ENCODE measurements at places on chromosomes 1 and 21.

DNA sequence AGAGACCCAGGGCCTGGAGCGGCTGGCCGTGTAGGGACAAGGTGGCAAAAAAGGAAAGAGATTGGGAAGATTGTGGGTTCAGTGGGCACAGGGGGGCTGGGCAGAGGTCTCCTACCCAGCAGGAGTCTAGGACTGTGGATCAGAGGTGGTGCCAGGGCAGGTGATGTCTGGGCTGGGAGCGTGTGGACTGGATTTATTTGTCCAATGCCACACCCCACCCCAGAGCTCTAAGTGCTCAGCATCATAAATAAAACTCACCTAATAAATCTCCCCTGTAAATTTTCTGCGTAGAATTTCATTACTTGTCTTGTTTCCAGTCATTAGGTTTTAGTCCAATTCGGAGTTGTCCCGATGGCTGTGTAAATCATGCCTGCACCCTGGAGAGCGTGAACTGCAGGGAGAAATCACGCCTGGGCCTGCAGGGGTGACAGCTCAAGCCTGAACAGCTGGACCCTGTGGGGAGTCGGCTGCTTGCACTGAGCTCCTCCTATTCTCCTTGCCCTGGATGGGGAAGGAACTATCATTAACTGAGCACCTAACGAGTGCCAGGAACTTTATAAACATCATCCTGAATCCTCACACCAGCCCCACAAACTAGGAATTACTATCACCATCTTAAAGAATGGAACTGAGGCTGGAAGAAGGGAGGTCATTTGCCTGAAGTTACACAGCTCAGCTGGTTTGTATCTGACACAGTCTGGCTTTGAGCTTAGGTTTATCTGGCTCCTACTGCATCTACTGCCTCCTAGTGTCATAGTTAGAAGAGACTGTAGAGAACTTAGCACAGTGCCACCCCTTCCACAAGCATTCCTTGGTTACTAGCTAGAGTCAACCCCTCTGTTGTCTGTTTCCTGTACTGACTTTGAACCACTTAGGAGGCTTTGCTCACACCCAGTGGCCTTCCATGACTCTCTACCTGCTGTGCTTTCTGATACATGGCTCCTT, 25.0 kb upstream of the POU3F1 start:
- DNase-seq: no peak

DNA sequence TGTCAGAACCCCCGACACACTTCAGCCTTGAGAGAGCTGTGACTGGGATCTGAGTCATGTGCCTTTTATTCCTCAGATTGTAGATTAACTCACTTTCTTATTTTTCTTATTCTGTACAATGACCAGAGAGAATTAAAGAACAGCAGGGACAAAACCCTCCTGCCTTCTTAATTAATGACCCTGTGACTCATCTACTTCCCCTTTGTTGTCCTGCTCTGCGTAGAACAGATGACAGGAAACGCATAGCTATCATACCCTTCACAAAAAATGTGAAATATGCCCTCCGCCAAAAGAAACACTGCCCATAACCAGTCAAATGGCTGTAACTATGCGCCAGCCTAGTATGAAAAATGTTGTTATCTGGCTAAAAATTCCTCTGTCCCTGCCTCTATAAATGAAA, 9.1 kb upstream of the PADI2 start:
- DNase-seq: no peak

- no peak for DNase-seq
These were observed 13.5 kb upstream of the ENO1 start for GRCh38 chr1:8892026-8892425.

- no peak for DNase-seq
These were observed 393.7 kb upstream of the ST6GALNAC5 start for GRCh38 chr1:76473591-76473990.

DNA sequence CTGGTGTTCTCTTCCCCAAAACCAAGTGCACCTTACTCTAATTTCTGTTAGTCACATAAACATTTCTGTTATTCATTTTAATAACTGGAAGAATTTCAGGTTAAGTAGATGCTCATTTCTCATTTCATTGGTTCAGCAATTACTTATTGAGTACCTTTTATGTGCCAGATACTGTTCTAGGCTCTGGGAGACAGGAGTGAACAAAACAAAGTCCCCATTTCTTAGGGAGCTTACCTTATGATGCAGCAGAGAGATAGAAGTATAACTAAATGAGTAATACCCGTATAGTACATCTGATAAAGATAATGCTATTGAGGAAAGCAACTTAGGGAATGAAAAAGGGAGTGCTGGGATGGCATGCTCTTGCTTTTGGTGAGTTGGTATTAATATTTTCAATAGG, 33.7 kb downstream of the LRRC8C start:
- no peak for DNase-seq

DNA sequence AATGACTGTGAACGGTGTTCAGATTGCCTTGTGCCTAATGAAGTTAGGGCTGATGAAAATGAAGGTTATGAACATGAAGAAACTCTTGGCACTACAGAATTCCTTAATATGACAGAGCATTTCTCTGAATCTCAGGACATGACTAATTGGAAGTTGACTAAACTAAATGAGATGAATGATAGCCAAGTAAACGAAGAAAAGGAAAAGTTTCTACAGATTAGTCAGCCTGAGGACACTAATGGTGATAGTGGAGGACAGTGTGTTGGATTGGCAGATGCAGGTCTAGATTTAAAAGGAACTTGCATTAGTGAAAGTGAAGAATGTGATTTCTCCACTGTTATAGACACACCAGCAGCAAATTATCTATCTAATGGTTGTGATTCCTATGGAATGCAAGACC, 96.6 kb downstream of the ZFYVE9 start:
- DNase-seq: no peak

- no peak for DNase-seq
These were observed 14.1 kb downstream of the COP1 start for GRCh38 chr1:176193023-176193422.

DNA sequence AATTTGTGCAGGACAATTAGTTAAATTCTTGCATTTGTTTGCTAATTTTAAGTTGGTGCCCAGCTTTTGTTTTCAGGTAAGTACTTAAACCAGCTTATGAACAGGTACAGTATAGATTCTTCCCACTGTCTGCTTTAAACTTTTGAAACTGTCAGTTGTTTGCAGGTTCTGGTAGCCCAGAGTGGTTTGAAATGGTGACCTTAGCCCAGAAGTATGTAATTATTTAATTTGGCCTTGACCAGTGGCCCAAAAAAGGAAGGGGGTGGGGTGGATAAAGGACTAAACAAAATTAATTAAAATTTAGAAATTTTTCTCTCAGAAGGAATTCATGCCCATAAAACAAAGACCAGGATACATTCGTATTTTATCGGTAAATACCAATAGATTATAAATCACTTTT, 69.0 kb downstream of the PTBP2 start:
- DNase-seq: no peak

DNA sequence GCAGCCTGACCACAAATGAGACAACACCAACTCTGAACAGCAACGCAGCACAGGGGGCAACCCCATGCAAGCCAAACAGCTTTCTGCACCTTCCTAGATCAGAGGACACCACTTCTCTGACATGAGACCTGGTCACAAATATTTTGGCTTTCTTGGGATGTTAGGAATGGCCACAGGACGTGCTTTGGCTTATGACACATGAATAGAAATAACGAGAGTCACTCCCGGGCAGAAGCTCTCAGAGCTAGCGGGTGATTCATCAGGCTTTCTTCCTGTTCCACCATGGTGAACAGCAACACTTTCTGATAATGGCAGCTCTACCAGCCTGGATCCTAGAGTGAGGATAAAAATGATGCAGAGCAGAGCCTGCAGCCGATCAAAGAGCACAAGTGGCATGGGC, 39.4 kb downstream of the PAFAH2 start:
- no peak for DNase-seq

DNA sequence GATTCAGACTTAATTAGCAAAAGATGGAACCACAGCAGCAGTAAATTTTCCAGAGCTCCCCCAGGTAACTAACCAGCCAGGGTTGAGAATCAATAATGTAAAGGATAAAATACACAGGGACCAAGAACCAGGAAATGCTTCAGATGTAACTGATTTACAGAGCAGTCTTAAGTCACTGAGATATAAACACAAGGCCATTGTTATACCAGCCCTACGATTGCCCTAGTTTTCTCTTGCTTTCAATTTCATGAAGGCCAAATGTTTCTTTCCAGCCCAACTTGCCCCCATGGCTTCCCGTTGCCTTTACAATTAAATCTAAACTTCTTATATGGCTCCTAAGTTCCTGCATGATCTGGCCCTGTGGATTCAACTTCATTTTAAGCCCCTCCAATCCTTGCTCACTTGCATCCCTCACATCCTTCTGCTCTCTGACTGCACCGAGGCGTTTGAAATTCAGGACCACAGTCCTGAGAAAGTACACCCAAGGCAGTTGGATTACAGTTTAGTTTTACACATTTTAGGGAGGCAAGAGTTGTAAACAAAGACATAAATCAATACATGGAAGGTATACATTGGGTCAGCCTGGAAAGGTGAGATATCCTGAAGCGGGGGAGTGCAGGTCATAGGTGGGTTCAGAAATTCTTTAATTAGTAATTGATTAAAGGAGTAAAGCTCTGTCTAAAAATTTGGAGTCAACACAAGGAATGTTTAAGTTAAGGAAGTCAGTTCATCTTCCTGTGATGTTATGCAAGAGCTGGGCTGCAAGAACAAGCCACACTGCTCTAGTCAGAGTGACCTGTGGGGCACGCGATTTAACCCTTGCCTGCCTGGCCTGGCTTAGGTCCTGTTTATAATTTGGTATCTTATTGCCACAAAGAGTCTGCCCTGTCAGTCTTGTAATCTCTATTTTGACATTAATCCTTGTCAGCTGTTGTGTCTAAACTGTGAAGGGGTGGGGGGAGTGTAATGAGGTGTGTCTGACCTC, 69.9 kb upstream of the COG2 start:
- DNase-seq: no peak

DNA sequence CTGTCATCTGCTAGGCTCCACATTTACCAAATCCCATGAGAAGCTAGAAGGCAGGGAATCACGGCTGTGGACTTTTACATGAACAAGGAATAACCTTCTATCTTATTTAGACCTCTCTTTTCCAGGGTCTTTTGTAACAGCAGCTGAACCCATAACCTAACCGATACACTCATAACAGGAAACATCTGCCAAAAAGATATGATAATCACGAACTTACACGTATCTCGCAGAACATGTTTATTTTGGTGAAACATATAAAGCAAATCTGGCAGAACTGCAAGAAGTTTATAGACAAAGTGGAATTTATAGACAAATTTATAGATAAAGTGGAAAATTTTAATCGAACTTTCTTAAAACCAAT, 20.4 kb downstream of the TINAGL1 start:
- DNase-seq: no peak

DNA sequence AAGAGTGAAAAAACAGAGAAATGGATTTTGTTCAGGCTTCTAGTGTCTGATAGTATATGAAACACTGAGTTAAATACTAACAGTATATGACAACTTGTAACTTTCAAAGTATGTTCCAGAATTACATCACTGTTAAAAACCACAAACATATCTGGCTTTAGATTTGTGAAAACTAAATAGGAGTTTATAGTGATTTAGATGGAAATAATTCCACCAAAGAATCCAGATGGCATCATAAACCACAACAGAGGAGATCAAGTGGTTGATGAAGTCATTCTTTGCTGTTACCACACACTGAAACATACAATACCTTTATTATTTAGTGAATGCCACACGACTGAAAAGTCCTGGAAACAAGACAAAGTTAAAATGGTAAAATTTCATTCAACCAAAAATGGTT, 37.2 kb downstream of the ALG14 start:
- no peak for DNase-seq

DNA sequence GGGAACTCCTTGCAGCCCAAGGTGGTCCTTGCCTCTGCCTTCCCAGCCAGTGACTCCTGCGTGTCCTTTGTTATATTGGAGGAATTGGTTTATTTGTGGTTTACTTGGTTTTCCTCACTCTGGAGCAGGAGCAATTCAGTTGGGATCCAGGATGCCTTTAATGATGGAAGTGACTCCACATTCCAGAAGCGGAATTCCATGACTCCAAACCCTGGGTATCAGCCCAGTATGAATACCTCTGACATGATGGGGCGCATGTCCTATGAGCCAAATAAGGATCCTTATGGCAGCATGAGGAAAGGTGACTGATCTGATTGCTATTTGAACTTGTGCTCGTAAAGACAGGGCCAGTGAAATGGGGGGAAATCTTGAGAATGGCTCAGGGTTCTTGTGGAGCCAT, 15.1 kb upstream of the PIGV start:
- DNase-seq: no peak

GRCh38 chr21:37297364-37297763, 30.2 kb upstream of the VPS26C start:
- no peak for DNase-seq

DNA sequence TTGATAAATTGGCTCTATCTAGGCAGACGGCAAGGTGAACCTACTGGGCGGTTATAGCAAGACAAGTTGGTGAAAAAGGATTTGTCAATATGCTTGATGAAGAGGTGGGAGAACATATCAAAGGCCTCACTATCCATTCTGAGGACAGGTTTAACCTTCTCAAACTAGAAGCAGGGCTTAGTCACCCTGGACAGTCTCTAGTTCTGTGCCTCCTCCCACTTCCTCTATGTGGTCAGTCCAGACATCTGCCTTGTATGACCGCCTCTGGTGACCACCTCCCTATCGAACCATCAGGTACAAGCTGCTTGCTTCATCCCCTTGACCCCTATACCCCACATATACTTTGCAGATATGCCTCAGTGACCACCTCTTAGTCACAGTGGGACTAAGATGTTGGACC, 2.3 kb upstream of the SCYL3 start:
- DNase-seq: no peak

DNA sequence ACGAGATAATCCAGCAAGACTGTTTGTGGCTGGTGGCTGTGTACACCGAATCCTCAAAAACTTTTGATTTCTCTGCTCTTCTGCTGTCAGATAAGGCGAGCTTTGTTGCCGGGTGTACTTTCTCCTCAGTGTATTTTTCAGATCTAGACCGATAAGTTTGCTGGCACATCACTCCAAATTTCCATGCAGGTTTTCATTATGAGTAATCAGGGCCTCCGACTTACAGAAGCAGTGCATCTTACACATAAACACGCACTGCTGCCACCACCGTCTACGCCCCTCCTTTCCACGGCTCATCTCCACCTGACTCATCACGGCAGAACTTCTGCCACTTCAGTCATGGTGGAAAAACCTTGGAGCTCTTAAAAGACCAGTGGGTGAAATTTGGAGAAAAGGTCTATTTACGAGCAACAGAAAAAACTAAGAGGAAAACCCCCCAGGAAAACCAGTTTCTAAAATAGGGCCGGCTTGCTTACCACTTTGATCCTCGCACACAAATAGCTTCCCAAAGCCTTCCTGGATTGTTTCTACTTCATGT, 7.7 kb downstream of the ZBTB21 start:
- peak; percentile 55 for DNase-seq

DNA sequence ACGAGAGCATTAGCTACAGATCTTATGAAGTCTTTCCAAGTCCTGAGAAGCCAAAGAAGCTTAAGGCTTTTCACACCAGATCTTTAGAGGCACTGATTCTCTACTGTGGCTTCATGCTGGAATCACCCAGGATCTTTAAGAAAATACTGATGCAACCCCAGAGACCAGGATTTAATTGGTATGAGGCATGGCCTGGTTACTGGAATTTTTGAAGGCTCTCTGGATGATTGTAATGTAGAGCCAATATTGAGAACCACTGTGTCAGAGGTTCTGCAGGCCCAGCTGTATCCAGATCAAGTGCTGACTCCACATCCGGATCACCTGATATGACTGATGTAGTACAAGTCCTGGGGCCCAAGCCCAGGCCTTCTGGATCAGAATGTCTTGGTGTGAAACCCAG, 105.7 kb downstream of the PLPPR5 start:
- DNase-seq: no peak
